ENCODE measurements at places on chromosomes 13 and 19. TPM values are rescaled to one million over a fixed set of nuclear protein-coding genes. Genes with fewer than 3 reads are reported as not detected.
A peak's percentile ranks its signal among the peaks of the same experiment; 100 is the strongest.

GRCh38 chr19:40582467-40582866 is 5.8 kb downstream of the SHKBP1 start:
- no peak overlapping the region for H3K4me3 ChIP-seq
- H3K4me1 ChIP-seq, result no peaks in the 10 kb centered on the region
- no peak overlapping the region for H3K27ac ChIP-seq
- H3K27me3 ChIP-seq, result no peaks in the 10 kb centered on the region
- peaks cover 48% of the 10 kb centered on the region for H3K36me3 ChIP-seq
- DNase-seq, result no peak

- peaks cover 6% of the 10 kb centered on the region for H3K36me3 ChIP-seq
- DNase-seq, result no peak
- H3K27me3 ChIP-seq, result peaks cover 9% of the 10 kb centered on the region
- no peak overlapping the region for H3K4me3 ChIP-seq
- no peak overlapping the region for H3K27ac ChIP-seq
Measured at GRCh38 chr13:110269509-110270185, 37.3 kb downstream of the COL4A1 start.

The GPC5 gene
- not detected for total RNA-seq

- no peak overlapping the region for H3K4me3 ChIP-seq
- no peaks in the 10 kb centered on the region for H3K27me3 ChIP-seq
- DNase-seq, result no peak
- H3K27ac ChIP-seq, result no peak overlapping the region
- H3K36me3 ChIP-seq, result no peaks in the 10 kb centered on the region
- peaks cover under 1% of the 10 kb centered on the region for H3K4me1 ChIP-seq
Measured at GRCh38 chr13:49302817-49303216, 55.1 kb downstream of the CDADC1 start.

- no peaks in the 10 kb centered on the region for H3K27me3 ChIP-seq
- H3K4me1 ChIP-seq, result no peaks in the 10 kb centered on the region
- H3K36me3 ChIP-seq, result peaks cover 75% of the 10 kb centered on the region
- no peak for DNase-seq
- H3K27ac ChIP-seq, result no peak overlapping the region
Measured at GRCh38 chr19:41425174-41426115, 1.7 kb downstream of the B3GNT8 start.

DNA sequence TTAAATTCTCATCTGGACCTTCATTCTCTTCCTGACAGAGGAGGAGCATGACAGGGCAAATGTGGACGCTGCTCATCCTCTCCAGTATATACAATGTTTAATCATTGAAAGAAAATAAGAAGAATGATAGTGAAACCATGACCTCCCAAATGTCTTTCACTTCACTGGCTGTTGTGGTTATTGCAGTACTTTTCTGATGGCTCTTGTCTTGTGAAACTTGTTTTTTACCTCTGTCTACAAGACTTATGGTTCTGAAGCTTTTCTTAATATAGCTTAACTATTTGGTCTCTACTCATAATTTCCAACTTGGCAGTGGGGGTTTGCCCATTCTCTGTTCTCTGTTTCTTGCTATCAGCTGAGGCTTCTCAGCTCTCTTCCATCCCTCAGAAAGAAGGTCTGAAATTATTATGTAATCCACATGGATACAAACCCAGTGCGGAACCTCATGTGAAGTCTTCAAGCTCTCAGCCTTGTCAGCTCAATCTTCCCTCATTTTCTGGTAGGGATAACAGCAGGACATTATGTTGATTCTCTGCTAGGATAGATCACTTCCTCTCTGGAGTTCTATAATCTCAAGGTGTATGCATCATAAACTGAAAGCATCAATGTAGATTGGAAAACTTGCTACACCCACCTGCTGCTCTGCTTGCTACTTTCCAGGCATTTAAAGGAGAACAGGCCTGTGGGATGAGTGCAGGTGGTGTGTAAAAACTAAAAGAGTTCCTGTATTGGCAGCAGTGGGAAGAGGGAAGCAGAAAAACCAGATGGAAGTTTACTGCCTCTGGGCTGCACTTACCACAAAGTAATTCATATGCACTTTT is 250.3 kb upstream of the HTR2A start:
- no peak overlapping the region for H3K4me3 ChIP-seq
- H3K27me3 ChIP-seq, result no peaks in the 10 kb centered on the region
- H3K4me1 ChIP-seq, result no peaks in the 10 kb centered on the region

DNA sequence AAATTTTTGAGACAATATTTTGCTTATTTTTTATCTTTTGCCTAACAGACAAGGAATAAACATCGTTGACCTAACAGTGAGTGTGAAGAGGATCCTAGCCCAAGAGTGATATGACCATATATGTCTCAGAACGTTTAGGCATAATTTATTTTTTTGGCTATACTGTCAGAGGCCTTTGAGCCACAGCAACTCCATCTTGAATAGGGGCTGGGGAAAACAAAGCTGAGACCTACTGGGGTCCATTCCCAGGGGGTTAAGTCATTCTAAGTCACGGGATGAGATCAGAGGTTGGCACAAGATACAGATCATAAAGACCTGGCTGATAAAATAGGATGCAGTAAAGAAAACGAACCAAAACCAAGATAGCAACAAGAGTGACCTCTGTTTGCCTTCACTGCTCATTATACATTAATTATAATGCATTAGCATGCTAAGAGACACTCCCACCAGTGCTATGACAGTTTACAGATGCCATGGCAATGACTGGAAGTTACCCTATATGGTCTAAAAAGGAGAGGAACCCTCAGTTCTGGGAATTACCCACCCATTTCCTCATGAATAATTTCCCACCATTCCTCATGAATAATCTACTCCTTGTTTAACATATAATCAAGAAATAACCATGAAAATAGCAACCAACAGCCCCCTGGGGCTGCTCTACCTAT is 510.9 kb upstream of the PCDH9 start:
- H3K27ac ChIP-seq, result no peak overlapping the region
- no peaks in the 10 kb centered on the region for H3K36me3 ChIP-seq
- no peaks in the 10 kb centered on the region for H3K27me3 ChIP-seq
- no peak for DNase-seq
- no peak overlapping the region for H3K4me3 ChIP-seq

GRCh38 chr13:105471673-105472072 is 1063.8 kb downstream of the EFNB2 start:
- no peaks in the 10 kb centered on the region for H3K36me3 ChIP-seq
- H3K27me3 ChIP-seq, result no peaks in the 10 kb centered on the region
- DNase-seq, result no peak
- H3K4me3 ChIP-seq, result no peak overlapping the region

The TNFSF13B gene
- 1.5 TPM for total RNA-seq

The AMER2 gene
- total RNA-seq, result not detected

The TMEM145 gene
- total RNA-seq, result 0.50 TPM

The ZNF468 gene
- 8.5 TPM for total RNA-seq

DNA sequence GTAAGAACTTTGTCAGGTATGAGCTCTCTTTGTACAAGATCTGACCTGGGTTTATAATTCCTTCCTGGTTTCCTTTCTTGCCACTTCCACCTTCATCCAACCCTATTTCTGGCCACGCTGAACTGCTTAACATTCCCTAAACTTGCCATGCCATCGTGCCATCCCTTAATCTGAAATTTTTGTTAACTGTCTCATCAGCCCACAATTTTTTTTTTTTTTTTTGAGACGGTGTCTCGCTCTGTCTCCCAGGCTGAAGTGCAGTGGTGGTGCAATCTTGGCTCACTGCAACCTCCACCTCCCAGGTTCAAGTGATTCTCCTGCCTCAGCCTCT is 144.6 kb downstream of the GGACT start:
- H3K27ac ChIP-seq, result no peak overlapping the region
- no peaks in the 10 kb centered on the region for H3K36me3 ChIP-seq
- H3K27me3 ChIP-seq, result no peaks in the 10 kb centered on the region
- H3K4me3 ChIP-seq, result no peak overlapping the region
- no peaks in the 10 kb centered on the region for H3K4me1 ChIP-seq

The KLK13 gene
- total RNA-seq, result not detected

DNA sequence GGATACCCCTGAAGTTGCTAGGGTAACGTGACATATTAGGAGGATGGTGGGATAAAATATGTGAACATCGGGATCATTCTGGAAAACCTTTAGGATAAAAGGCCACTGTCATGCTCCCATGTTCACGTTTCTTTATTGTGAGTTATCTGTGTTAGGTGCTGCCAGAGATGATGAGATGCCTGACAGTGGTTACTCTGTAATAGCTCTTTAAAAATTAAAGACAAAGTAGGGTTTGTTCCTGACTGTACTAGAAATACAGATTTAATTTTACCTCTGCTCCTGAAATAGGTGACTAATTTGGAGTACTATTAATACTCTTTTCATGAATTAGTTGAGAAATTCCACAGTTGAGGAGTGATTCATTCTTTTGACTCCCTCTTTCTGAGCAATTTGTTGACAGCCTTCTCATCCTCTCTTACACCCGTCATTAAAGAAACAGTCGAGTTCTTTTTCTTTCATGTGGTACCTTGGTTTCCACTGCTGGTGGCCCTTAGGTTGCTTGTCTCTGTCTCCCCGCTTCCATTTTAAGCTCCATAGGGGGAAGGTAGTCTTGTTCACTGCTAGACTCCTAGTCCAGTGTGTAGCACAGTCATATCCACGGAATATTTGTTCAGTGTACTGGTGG is 28.4 kb downstream of the SAE1 start:
- H3K4me1 ChIP-seq, result peaks cover 20% of the 10 kb centered on the region
- H3K4me3 ChIP-seq, result peak overlapping the region; percentile 22
- no peaks in the 10 kb centered on the region for H3K27me3 ChIP-seq
- H3K27ac ChIP-seq, result peak overlapping the region; percentile 72

DNA sequence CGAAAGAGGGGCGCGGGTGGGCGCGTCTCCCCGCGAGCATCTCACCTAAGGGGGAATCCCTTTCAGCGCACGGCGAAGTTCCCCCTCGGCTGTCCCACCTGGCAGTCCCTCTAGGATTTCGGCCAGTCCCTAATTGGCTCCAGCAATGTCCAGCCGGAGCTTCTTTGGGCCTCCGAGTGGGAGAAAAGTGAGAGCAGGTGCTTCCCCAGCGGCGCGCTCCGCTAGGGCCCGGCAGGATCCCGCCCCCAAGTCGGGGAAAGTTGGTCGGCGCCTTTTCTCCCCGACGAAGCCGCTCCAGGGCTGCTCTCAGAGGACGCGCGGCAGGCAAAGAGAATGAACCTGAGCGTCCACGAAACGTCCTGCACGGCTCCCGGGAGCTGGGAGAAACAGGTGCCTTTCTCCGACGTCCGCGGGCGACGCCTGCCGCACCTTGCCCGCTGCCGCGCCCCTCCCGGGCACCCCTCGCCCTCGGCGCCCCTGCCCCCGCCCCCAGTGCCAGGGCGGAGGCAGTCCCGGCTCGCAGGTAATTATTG is 366 bp upstream of the KL start:
- H3K27me3 ChIP-seq, result peaks cover 3% of the 10 kb centered on the region
- H3K4me1 ChIP-seq, result peaks cover 3% of the 10 kb centered on the region
- H3K27ac ChIP-seq, result peak overlapping the region; percentile 72
- no peaks in the 10 kb centered on the region for H3K36me3 ChIP-seq

GRCh38 chr19:50280983-50281382 is 48.2 kb downstream of the KCNC3 start:
- H3K4me1 ChIP-seq, result no peaks in the 10 kb centered on the region
- DNase-seq, result no peak
- H3K27ac ChIP-seq, result no peak overlapping the region
- no peak overlapping the region for H3K4me3 ChIP-seq

The LENG9 gene
- 3.7 TPM for total RNA-seq

- H3K27me3 ChIP-seq, result no peaks in the 10 kb centered on the region
- H3K4me1 ChIP-seq, result no peaks in the 10 kb centered on the region
- no peak overlapping the region for H3K4me3 ChIP-seq
- no peak for DNase-seq
- H3K36me3 ChIP-seq, result peaks cover 3% of the 10 kb centered on the region
Measured at GRCh38 chr19:2132191-2132590, 19.2 kb downstream of the AP3D1 start.

GRCh38 chr19:14428882-14429416 is 4.2 kb upstream of the PKN1 start:
- no peaks in the 10 kb centered on the region for H3K36me3 ChIP-seq
- no peak overlapping the region for H3K27ac ChIP-seq
- no peak for DNase-seq
- H3K27me3 ChIP-seq, result no peaks in the 10 kb centered on the region
- H3K4me1 ChIP-seq, result no peaks in the 10 kb centered on the region
- no peak overlapping the region for H3K4me3 ChIP-seq

- no peaks in the 10 kb centered on the region for H3K4me1 ChIP-seq
- H3K4me3 ChIP-seq, result no peak overlapping the region
- H3K27ac ChIP-seq, result no peak overlapping the region
- H3K27me3 ChIP-seq, result no peaks in the 10 kb centered on the region
Measured at GRCh38 chr19:12199757-12200419, 37.0 kb downstream of the ZNF136 start.

GRCh38 chr13:103640606-103641005 is 574.4 kb upstream of the SLC10A2 start:
- no peaks in the 10 kb centered on the region for H3K36me3 ChIP-seq
- DNase-seq, result no peak
- no peak overlapping the region for H3K27ac ChIP-seq
- no peak overlapping the region for H3K4me3 ChIP-seq

The SOX1 gene
- total RNA-seq, result not detected

The RTBDN gene
- not detected for total RNA-seq

DNA sequence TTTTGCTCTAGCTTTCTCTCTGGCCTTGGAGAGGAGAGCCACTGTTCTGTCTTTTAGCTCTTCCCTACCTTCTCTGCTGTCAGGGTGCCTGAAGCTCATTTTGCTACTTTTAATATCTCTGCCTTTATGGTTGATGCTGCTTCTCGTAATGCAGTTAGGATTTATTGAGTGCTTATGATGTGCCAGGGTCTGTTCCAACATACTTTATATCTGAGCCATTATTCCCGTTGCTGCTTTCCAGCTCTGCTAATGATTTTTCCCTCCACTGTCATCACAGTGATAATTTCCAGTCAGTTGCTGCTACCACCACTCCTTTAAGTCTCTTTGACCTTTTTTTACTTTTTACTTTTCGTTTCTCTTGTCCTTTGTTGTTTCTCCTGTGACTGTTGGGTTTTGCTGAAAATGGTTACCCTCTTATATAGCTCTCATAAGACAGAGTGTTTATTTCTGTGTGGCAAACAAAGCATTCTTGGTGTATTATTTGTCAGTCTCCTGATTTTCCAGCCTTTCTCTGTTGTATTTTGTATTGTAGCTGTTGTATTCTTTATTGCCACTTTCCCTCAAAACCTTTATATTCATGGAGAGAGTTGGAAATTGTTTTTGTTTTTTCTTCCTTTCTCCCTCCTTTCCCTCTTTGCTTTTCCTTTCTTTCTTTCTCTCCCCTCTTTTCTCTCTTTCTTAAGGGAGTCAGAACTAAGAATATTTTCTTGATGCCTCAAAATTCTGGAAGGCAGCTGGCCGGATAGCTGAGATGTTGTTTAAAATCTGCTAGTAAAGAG is 37.4 kb downstream of the COG6 start:
- no peaks in the 10 kb centered on the region for H3K4me1 ChIP-seq
- DNase-seq, result no peak
- no peak overlapping the region for H3K27ac ChIP-seq
- peaks cover 16% of the 10 kb centered on the region for H3K36me3 ChIP-seq
- H3K27me3 ChIP-seq, result no peaks in the 10 kb centered on the region
- H3K4me3 ChIP-seq, result no peak overlapping the region

The TMEM255B gene
- 4.7 TPM for total RNA-seq

The C19orf67 gene
- total RNA-seq, result not detected

The OR7C1 gene
- 0.02 TPM for total RNA-seq
